ENCODE measurements at places on chromosomes 1 and 21.

GRCh38 chr1:153023109-153023508 is 7.9 kb upstream of the SPRR1B start:
- DNase-seq, result no peak

GRCh38 chr1:33169290-33170055 is 12.4 kb downstream of the TRIM62 start:
- DNase-seq, result no peak

- no peak for DNase-seq
Observed at GRCh38 chr1:185421485-185422107, 104.6 kb upstream of the IVNS1ABP start.

DNA sequence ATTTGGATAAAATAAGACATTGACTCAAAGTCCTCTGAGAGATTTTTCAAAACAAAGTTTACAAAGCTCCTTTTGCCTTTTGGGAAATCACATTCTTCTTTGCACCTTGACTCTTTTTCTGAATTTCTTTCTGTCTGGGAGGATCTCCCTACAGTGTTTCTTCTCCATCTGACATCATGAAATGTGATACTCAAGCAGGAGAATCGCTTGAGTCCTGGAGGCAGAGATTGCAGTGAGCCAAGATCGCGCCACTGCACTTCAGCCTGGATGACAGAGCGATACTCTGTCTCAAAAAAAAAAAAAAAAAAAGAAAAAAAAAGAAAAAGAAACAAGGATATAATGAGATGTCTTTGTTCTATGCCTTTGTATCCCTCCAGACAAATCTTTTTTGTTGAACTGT is 13.3 kb upstream of the GRIK1 start:
- DNase-seq, result no peak

- no peak for DNase-seq
Observed at GRCh38 chr21:27448960-27449359, 482.1 kb upstream of the ADAMTS5 start.

GRCh38 chr1:162977944-162978568 is 91.1 kb upstream of the RGS4 start:
- no peak for DNase-seq

GRCh38 chr1:74193908-74194307 is 4.1 kb downstream of the LRRIQ3 start:
- no peak for DNase-seq

GRCh38 chr1:151520359-151520758 is 9.2 kb downstream of the CGN start:
- no peak for DNase-seq

DNA sequence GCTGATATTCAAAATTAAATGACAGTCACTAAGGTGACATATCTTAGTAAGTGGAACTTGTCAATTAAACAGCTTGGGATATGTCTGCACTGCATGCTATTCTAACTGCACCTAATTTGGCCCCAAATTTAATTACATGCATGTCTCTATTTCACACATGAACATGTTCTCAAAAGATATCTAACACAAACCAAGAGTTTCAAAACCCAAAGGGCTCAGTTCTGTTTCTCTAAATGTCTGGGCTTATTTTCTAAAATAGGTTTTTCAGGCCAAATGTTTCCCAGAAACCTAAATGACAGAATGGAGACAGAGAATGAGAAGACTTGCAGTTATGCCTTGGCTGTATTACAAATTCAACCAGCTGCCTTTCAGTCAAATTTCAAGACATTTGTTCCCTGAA is 11.3 kb downstream of the RAB29 start:
- DNase-seq, result no peak

DNA sequence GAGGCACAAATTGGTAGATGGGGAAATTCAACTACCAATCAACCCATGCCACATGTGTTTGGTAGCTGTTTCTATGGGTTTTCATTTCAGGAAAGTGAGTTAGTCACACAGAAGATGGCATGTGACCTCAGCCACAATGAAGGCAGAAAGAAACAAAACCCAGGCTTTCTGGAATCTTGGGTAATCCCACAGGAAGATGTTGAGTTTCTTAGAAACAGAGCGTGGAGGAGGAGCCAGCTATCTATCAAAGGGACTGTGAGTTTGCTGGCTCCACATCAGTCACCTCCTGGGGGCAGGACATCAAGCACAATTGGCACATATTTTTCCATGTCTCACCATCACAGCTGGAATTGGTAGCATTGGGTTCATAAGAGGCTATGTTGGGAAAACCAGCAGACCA is 188.9 kb upstream of the PLXNA2 start:
- no peak for DNase-seq
